Esophagus mucosa (tissue), 1 donor: ENCODE measurements at places on chromosomes 4 and X.

- ATAC-seq, result peak; percentile 48
Observed at GRCh38 chr4:186627226-186627865, 72.0 kb upstream of the MTNR1A start.

DNA sequence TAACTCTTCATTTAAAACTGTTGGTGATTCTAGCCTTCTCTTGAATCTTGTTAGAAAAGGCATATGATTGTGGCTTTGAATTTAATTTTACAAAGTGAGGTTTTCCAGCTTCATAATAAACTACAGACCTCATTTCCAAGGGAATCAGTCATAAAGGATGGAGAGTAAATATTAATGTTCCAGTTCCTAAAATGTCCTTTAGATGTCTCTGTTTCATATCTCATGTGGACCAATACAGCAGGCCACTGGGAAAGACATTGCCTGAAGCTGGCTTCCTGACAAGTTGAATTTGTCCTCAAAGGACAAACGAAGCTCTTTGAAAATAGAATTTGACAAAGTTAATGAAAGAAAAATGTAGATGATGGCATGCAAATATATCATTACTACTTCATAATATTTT is 125.4 kb downstream of the ZNF330 start:
- ATAC-seq, result peak; percentile 53

DNA sequence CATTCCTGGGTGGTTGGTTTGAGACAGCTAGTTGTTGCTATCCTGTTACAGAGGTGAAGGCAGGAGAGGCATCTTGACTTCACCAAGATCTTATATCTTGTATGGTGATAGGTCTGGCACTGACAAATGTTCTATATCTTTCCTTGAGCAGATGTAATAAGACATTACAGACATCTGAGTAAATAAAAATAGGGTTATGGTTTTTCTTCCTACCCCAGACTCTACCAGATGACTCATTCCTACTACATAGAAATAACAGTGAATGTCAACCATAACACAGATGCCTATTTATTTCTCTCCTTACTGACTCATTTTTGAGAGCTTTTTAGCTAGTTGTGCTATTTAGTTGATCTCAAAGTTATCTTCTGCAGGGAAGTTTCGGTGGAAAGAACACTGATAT is 21.9 kb downstream of the HNRNPH2 start:
- no peak for ATAC-seq

- ATAC-seq, result peak; percentile 74
Observed at GRCh38 chr4:85127653-85128052, 161.2 kb upstream of the WDFY3 start.

GRCh38 chr4:136841526-136841925 is 690.8 kb downstream of the PCDH18 start:
- ATAC-seq, result no peak

- ATAC-seq, result no peak
Observed at GRCh38 chrX:78957049-78957767, 12.0 kb downstream of the P2RY10 start.

DNA sequence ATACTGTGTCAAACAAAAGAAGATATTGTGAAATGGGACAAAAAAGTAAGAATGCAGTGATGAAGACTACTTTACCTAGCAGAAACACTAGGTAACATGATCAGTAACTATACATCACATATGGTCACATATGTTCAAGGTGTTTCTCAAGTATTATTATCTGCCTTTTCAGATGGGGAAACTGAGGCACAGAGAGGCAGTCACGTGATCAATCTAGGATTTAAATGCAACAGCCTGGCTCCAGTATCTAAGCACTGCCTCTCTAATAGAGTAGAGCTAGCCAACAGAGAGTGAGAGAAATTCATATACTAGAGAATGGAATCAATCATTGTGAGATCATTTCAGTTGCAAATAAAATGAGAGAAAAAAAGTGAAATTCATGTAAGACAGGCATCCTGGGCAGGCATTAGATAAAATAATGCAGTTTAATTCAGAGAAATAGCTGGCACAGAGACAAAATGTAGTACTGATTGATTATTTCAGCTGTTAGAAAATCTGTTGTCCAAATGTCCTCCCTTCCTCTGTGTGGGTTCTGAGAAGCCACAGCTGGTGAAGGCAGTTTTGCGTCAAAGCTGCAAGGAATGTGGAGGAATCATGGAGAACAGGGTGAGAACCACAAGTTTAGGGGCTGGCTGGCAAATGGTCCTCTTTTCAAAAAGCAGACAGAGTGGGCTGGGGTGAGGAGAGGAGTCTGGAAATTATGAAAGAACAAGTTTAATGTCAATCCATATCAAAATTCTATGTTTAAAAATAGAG is 26.0 kb downstream of the SMIM43 start:
- ATAC-seq, result no peak

DNA sequence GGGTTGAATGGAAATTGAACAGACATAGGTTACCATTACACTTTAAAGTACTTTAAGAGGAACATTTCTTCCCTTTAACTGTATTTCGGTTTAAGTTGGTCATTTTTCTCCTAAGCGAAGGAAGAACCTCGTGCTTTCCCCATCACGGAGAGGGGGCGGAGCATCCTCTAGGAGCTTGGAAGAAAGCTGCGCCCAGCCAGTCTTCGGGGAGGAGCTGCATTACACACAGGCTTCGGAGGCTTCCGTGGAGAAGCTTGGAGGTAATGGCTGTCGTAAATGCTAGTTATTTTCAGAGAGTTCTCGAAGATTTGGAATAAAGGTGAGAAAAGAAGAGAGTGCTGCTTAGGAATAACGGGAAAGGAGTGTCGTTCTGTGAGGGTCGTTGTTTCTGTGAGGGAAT is at the start of gene PWWP3B:
TSS of gene PWWP3B (plus strand) at position 199 of the 400 bp plus-strand sequence. CDS start 37,128 bp downstream, outside the sequence.
- no peak for ATAC-seq

DNA sequence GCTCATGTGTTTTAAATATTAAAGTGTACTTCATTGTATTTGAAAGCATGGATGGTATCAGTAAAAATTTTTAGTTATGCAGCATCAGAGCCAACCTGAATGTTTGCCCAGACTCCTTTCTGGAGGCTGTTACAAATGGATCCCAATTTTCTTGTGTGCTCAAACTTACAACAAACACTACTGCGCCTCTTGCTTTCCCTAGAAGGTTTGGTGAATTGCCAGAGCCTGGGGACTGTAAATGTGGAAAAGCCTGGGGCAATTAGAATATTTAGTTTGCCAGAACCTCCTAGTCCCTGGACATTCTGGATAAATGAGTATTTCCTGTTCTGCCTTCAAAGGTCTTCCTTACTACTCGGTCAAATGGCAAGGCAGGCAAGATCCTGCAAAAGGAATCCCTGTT is 4.8 kb downstream of the CAPN6 start:
- ATAC-seq, result no peak

- peak; percentile 68 for ATAC-seq
Observed at GRCh38 chr4:6327220-6327917, 57.7 kb downstream of the WFS1 start.

- ATAC-seq, result no peak
Observed at GRCh38 chr4:146647615-146648460, 9.1 kb downstream of the POU4F2 start.

DNA sequence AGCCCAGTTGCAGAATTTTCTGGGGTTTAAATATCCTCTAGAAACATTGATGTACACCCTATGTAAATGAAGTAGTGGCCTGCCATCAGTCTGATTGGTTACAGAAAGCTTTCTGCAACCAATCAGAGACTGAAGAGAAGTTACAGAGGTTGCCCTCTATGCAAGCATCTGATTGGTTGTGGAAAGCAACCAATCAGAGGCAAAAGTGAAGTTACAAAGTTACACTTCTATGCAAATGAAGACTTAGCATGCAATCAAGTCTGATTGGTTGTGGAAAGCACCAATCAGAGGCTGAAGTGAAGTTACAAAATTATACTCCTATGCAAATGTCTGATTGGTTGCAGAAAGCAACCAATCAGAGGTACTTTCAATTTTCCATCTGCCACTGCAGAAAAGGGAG is 51.9 kb upstream of the USP9X start:
- no peak for ATAC-seq

- ATAC-seq, result no peak
Observed at GRCh38 chr4:58983887-58984286, 1873.7 kb upstream of the IGFBP7 start.

DNA sequence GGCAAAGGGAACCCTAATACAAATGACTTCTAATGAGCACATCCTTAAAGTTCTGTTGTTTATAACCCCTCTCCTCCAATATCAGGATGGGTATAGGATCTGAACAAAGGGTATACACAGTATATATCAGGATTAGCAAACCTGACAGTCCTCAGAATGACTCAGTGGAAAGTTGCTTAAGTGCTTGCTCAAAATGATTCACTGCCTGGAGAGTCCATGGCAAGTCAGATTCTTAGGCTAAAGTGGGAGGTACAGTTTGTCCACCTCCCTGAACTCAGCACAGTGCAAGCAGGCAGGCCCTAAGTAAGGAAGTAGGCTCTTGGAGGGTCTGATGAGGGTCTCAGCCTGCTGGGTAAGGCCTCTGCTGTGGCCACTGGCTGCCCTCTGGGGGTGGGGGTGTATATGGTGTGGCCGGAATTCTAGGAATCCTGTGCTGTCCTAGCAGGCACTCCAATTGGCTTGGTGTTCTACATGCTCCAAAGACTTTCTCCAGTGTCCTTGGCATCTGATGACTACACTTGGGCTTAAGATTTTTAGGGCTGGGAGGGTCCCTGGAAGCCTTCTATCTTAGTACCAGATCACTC is 54.3 kb downstream of the CHRDL1 start:
- peak; percentile 47 for ATAC-seq

GRCh38 chrX:80206647-80207046 is 192.1 kb downstream of the TBX22 start:
- ATAC-seq, result no peak

GRCh38 chrX:147478899-147479298 is 432.8 kb upstream of the FMR1 start:
- ATAC-seq, result no peak

- peak; percentile 96 for ATAC-seq
Observed at GRCh38 chr4:121164291-121164690, at the start of gene TNIP3. TSS of gene TNIP3 (minus strand) at chr4:121164321. CDS start at chr4:121164125, 196 bp downstream.

DNA sequence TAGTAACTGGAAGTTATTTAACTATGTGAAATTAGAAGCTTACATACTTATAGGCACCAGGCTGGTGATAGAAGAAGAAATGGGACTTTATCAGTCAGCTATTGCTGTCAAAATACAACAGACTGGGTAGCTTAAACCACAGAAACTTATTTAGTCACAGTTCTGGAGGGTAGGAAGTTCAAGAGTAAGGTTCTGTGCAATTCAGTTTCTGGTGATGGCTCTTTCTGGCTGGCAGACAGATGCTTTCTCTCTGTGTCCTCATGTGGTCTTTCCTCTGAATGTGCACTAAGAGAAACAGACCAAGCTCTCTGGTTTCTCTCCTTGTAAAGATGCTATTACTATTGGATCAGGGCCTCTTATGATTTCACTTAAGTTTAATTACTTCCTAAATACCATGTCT is 92.1 kb upstream of the ANKRD50 start:
- no peak for ATAC-seq

- ATAC-seq, result no peak
Observed at GRCh38 chr4:67702166-67702565, 1.2 kb upstream of the UBA6 start.

DNA sequence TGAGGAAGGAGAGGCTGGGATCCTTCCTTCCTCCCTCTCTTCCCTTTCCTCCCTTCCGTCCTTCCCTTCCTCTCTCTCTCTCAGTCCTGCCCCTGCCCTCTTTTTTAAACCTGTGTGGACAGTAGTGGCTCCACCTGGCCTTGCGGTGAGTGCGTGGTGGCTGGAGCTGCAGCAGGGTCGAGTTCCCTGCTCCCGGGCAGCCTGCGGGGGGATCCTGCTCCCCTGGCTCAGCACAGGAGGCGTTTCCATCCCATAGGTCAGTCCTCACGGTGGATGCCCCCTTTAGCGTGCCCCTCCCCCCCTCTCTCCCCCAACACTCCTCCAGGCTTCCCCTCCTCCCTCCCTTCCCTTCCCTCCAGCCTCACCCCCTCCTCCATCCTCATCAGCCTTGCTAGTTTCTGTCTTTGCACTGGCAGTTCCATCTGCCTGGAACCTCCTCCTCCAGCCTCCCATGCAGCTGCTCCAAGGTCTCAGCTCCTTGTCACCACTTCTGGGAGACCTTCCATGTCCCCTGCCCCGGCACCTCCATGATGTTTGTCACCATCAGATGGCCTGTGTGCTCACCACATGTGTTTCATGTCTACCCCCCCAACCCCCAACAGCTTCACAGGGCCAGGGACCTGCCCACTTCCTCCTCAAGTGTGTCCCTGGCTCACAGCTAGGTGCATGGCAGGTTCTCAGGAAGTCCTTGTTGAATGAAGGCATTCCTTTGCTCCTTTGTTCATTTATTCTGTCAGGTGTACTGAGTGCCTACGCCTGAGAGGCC is 68.4 kb downstream of the PSAPL1 start:
- no peak for ATAC-seq

DNA sequence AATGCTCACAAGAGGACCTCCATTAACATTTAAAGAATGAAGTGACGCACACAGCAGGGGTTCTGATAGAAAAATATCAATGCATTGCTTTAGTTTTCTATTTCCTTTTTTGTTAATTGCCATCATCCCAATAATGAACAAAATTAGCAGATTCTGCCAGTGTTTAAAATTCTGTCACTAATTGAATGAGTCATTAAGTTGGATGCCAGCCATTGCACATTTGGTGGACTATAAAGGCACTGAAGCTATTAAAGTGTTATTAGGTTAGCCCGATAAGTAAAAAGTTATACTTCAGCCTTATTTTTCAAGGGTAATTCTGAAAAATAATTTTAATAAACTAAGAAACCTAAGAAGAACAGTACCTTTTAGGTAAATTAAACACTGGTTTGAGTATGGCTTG is 53.1 kb downstream of the MAP3K15 start:
- no peak for ATAC-seq

DNA sequence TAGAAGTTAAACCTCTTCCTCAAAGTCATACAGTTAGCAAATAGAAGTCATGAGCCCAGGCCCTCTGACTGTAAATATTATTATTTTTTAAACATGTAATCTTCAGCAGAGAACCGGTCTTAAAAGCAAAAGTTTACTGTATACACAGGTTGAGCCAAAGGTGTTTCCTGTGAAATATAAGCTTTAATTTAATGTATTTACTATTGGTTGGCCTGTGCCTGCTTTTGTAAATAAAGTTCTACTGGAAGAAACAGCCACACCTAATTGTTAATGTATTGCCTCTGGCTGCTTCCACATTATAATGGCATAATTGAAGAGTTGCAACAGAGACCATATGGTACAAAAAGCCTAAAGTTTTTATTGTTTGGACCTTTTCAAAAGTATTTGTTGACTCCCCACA is 61.0 kb upstream of the PRDM8 start:
- no peak for ATAC-seq
